IPS DF 19.7 (cell line): ENCODE measurements at places on chromosomes 7 and 10.

- DNase-seq, result no peak
Observed at GRCh38 chr10:131858118-131858515, 42.7 kb upstream of the PPP2R2D start.

- DNase-seq, result no peak
Observed at GRCh38 chr7:44050121-44050914, 5.8 kb downstream of the DBNL start.

DNA sequence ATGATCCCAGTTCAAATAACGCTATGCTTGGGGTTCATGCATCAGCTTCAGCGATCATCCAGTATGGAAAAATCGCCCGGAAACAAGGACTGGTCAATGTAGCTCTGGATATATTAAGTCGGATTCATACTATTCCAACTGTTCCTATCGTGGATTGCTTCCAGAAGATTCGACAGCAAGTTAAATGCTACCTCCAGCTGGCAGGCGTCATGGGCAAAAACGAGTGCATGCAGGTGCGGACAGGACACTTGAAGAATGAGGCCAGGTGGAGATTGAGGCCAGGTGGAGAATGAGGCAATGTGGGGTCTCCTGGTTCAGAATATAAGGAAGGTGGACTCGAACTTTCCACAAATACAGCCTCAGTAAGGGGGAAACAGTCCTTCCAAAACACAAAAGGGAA, 105.8 kb downstream of the TRRAP start:
- no peak for DNase-seq

- no peak for DNase-seq
Observed at GRCh38 chr10:23461557-23461956, 22.7 kb downstream of the OTUD1 start.

GRCh38 chr10:22652988-22653481, 61.3 kb downstream of the PIP4K2A start:
- no peak for DNase-seq

DNA sequence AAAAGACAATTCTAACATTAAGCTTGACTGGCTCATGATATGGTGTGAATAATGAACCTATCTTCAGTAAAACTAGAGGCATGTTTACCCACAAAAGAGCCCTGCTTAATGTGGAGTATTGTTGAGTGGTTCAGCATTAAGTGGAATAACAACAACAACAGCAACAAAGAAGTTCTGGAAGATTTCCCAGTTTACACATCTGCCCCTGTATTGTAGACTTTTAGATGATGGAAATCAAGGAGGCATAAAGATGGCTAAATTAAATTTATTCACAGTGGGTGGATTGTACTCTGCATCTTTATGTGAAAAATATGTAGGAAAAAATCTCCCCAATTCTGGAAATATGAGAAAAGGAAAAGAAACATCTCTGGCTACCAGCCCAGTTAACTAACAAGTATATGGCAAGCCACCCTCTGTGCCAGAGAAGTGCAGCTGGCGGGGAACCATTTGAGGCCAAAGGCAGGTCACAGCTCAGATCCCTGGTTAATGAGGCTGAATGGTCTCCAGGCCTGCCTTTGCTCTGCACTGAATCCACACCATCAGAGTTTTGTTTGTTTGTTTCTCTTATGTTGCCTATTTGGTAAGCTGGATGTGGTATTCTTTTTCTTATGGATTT, 186.0 kb downstream of the SEMA3D start:
- no peak for DNase-seq

DNA sequence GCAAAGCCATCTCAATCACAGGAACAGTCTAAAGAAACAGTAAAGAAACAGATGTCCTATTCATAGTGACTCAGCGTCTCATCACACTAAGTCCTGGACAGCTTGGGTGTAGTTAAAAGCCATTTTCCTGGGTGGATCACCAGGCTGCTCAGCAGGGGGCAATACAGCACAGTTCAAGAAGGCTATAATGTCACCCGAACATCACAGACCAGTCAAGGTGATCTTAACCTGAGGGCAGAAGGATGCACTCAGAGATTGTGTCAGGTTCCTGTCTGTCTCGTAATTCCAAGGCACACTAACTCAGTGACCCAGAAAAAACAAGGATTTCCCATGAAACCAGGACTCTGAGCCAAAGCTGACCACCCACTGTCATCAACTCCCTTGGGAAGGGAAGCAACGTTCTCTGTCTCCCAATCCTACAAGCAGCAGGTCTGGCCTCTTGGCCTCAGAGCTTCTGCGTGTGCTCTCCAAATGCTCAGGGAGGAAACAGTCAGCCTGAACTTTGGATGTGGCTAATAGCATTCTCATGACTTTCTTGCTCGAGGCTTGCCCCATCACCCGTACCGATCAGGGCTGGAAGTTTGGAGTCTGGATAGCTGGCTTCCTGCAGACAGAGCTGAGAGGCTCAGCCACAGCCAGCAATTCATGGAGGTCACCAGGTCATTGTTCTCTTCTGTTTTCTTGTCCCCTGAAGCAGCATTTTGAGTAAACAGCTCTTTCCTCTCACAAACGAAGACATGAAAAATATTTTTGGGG, 90.4 kb upstream of the FAM171A1 start:
- DNase-seq, result no peak

- DNase-seq, result no peak
Observed at GRCh38 chr7:108794466-108794865, 224.8 kb downstream of the DNAJB9 start.

- DNase-seq, result no peak
Observed at GRCh38 chr10:70494966-70495365, 16.4 kb downstream of the PALD1 start.

- DNase-seq, result no peak
Observed at GRCh38 chr10:130770018-130770630, 541.4 kb downstream of the TCERG1L start.

DNA sequence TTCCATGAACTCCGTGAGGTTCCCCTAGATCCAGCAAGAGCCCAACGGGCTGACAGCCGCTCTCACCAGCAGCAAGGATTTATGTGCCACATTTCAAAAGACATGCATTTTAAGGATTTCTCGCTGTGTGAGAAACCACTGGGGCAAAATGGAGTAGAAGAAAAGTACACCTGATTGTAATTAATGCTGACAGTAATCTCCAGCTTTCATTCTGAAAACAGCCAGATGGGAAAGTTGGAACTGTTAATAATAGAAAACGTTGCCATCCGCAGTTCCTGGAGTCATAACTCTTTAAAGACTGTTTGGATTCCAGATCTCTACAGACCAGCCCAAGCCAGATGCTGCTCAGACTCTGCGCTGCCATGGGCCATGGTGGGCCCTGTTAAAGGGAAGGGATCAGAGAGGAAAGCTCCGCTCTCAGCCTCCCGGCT, 216.9 kb upstream of the GLI3 start:
- DNase-seq, result no peak

DNA sequence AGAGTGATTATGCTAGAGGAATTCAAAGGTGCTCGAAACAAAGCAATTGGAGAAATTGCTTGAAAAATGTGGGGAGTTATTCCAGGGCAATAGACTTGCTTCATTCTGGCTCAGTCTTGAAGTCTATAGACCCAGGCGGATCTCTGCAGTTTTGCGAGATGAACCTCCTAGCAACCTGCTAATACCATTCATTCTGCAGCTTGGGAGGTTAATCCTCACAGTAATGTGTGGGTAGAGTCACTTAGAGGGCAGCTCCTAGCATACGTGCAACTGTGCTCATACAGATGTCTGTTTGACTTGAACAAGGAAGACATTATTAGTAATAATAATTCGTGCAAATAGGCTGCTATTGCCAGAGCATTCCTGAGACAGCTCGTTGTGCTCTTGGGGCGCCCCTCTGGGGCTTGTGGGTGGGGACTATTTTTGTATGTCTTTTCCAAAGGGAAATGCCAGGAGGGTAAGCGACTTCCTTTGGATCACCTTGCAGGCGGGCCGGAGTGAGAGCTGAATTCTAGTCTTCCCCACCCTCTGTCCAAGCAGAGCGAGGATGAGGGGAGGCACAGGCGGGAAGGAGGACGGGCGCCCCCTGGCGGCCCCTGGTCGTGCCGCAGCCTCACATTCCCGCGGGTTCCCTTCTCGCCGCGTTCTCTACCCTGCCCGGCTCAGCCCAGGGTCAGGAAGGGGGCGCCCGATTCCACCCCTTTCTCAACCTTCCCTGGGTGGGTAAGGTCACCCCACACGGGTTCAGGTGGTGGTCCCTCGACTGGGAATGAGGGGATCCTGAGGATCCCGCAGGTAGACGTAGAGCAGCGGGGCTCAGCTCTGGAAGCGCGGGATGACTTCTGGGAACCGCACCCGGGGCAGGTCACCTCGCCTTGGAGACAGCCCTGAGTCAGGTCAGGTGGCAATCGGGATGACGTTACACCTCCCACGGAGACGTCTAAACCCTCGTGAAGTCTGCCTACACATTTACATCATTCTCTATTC, 241.5 kb downstream of the PHTF2 start:
- DNase-seq, result no peak

GRCh38 chr10:117997673-117998072, 49.1 kb downstream of the RAB11FIP2 start:
- DNase-seq, result no peak

- no peak for DNase-seq
Observed at GRCh38 chr10:130854151-130854550, 457.4 kb downstream of the TCERG1L start.
